ENCODE measurements at places on chromosomes 11 and 22. TPM values are rescaled to one million over a fixed set of nuclear protein-coding genes. Genes with fewer than 3 reads are reported as not detected.
A peak's percentile ranks its signal among the peaks of the same experiment; 100 is the strongest.

DNA sequence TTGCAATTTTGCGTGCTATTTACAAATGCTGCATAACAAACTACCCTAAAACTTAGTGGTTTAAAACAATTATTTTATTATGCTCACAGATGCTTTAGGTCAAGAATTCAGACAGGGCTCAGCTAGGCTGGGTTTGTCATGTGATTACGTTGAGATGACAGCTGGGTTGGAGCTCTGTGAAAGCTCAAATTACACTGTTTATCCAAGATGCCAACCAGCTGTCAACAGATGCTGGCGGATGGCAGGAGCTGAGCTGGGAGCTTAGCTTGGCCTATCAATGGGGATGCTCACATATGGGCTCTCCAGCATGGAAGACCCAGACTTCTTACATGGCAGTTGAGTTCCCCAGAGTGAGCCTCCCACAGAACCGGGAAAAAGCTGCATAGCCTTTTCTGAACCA is 62.7 kb downstream of the STK33 start:
- no peaks in the 10 kb centered on the region for H3K4me1 ChIP-seq
- no peak overlapping the region for H3K27ac ChIP-seq
- H3K27me3 ChIP-seq, result no peaks in the 10 kb centered on the region
- no peak overlapping the region for H3K4me3 ChIP-seq

GRCh38 chr11:85572056-85572455 is 55.1 kb downstream of the DLG2 start:
- H3K4me1 ChIP-seq, result no peaks in the 10 kb centered on the region
- DNase-seq, result no peak
- no peak overlapping the region for H3K27ac ChIP-seq
- no peaks in the 10 kb centered on the region for H3K27me3 ChIP-seq
- no peak overlapping the region for H3K4me3 ChIP-seq

DNA sequence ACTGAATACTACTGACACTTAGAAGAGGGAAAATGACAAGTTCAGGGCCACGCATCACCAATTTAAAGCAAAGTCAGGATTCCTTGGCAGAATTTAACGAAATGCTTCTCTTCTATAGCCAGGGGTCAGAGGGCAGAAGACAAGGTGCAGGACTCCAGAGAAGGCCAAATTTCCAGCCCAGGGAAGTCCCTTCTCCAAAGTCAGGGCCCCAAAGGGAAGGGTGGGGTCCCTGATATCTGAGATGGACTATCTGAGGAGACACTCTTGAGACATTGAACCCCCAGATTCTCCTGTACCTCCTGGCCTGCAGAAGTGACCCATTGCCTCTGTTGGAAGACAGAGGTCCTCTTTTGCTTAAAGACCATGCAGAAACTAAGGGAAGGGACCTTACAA is 91.2 kb downstream of the RPS6KA4 start:
- H3K4me3 ChIP-seq, result no peak overlapping the region
- no peaks in the 10 kb centered on the region for H3K27me3 ChIP-seq
- H3K27ac ChIP-seq, result no peak overlapping the region
- H3K36me3 ChIP-seq, result no peaks in the 10 kb centered on the region
- H3K4me1 ChIP-seq, result peaks cover 27% of the 10 kb centered on the region
- DNase-seq, result no peak

GRCh38 chr22:30219668-30220278 is 26.8 kb downstream of the LIF start:
- H3K4me3 ChIP-seq, result no peak overlapping the region
- H3K27ac ChIP-seq, result no peak overlapping the region
- no peak for DNase-seq

DNA sequence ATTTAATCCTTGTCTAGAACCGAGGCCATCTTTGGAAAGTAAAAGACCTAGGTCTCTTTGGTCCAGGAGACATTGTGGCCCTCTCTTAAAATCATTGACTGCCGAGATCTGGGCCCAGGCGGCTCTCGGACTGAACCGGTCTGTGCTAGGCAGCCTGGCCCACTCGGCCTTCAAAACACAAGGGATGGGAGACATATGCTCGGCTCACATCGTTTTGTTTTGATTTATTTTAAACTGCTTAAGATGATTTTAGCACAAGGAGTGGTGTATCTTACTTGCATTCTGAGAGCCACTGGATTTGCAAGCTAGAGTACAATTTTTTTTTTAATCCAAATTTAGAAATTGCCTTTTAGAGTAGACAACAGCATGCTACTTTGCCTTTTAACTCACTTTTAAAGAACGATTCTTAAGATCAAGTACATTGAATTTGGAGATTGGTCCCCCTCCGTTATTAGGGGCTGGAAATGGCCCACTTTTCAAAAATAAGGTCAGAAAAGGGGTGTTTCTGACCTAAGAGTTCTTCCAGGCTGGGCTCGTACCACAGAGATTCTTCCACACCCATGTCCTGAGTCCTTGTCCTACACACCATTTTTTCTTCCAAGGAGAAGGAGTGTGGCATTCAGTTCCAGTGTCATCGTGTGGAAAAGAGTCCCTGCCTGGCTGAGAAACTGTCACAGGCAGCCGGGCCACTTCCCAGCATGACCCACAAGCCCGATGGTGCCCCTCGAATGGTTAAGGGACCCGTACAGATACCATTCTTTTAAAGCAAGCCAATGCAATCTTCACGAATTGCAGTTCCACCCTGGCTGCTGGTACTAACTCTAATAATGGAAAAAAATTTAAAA is 80.5 kb upstream of the WNT7B start:
- peak overlapping the region; percentile 100 for H3K27ac ChIP-seq
- H3K27me3 ChIP-seq, result no peaks in the 10 kb centered on the region
- no peak overlapping the region for H3K4me3 ChIP-seq

DNA sequence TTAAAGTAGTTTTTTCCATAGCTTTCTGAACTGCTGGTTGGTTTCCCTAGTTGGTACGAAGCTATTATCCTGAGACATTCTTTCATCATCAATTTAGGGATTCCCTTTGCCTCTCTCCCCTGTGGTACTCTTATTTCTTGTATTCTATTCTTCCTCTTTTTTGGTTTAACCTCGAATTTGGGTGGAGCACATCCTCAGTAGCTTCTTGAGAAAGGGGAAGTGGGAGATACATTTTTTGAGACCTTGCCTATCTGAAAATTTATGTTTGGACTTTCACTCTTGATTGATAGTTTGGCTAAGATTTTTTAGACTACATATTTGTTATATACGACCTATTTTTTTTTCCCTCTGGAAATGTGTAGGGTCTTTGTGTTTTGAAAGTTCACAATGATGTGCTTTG is 121.7 kb upstream of the ZBED5 start:
- H3K4me3 ChIP-seq, result no peak overlapping the region
- no peaks in the 10 kb centered on the region for H3K36me3 ChIP-seq
- no peak overlapping the region for H3K27ac ChIP-seq
- no peak for DNase-seq

GRCh38 chr11:103988595-103988969 is 47.9 kb upstream of the DDI1 start:
- H3K27ac ChIP-seq, result no peak overlapping the region
- H3K36me3 ChIP-seq, result no peaks in the 10 kb centered on the region
- no peak for DNase-seq
- no peaks in the 10 kb centered on the region for H3K4me1 ChIP-seq

Gene RNF214
- 12.5 TPM for total RNA-seq

GRCh38 chr11:71249301-71249700 is 3.1 kb downstream of the SHANK2 start:
- DNase-seq, result no peak
- peaks cover 42% of the 10 kb centered on the region for H3K4me1 ChIP-seq
- H3K4me3 ChIP-seq, result no peak overlapping the region
- no peaks in the 10 kb centered on the region for H3K27me3 ChIP-seq
- H3K36me3 ChIP-seq, result no peaks in the 10 kb centered on the region

Gene C11orf87
- not detected for total RNA-seq

DNA sequence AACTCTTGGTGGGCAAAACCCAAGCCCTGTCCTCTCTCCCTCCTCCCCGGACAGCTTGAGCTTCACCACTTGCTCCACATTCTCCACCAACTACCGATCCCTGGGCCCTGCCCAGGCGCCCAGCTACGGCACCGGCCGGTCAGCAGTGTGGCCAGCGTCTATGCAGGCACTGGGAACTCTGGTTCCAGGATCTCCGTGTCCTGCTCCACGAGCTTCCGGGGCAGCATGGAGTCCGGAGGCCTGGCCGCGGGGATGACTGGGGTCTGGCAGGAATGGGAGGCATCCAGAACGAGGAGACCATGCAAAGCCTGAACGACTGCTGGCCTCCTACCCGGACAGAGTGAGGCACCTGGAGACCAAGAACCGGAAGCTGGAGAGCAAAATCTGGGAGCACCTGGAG is 68.9 kb upstream of the RTL6 start:
- no peaks in the 10 kb centered on the region for H3K27me3 ChIP-seq
- H3K4me3 ChIP-seq, result no peak overlapping the region
- H3K27ac ChIP-seq, result no peak overlapping the region
- no peak for DNase-seq

DNA sequence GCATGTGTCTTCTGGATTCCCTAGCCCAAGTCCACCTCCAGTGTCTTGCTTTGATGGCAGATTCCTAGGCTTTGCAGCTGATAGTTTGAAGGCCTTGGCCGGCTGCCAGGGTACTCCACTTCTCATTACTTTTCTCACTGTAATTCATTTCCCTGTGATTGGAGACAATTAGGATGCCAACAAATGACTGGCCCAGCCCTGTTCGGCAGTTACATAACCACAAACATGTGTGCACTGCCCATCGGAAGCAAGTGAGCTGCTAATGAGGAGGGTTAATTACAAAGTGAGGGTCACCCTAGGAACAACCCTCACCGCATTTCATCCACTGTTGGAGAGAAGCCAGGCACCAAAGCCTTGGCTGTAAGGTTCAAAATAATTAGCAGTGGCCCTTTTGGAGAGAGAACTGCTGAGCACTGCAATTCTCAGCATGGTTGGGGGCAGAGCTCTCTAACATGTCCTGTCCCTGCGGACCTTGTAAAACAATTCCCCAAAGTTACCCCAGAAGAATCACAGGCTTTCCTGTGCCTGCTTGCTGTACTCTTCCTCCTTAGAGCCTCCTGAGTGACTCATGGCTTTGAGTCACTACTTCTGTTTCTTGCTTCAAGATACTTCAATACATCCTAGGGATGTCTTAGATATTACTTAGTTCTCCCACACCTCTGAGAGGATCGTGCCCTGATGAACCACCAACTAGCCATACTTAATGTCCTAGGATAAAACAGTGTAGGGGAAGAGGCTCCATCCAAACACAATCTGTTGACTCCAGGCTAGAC is 109.7 kb upstream of the GALNT18 start:
- H3K27ac ChIP-seq, result no peak overlapping the region
- no peak for DNase-seq
- H3K4me1 ChIP-seq, result no peaks in the 10 kb centered on the region
- H3K4me3 ChIP-seq, result no peak overlapping the region
- no peaks in the 10 kb centered on the region for H3K27me3 ChIP-seq

Gene FTH1
- total RNA-seq, result 1,333 TPM

Gene OR51E2
- total RNA-seq, result not detected

DNA sequence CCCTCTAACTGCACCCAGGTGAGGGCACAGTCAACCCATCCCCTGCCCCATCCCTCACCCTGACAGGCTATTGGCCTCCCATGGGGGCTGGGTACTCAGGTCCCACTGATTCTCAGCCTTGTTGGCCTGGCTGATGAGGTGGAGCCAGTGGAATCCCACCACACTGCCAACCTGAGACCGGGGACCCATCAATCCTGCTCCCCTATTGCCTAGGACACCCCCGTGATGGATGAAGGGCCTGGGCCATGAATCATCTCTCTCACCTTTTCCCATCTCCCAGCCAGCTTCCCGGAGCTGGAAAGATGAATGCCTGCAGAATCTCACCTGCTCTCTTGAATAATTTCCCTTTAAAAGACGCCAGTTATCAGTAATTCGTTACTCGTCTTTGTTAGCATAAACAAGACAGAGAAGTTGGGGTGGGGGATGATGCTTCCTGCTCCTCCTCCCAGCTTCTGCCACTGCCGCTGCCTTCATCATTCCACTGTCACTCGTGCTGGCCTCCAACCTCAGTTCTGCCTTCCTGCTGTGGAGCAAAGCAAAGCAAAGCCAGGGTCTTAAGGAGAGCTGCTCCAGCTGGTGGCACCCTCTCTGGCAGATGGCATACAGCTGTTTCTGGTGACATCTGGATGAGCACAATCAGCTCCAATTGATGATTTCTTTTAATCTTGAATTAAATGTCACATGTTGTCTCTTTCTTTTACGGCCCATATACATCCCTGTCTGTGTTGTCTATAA is 204.0 kb upstream of the NECTIN1 start:
- no peaks in the 10 kb centered on the region for H3K4me1 ChIP-seq
- H3K4me3 ChIP-seq, result no peak overlapping the region
- no peak for DNase-seq
- H3K27me3 ChIP-seq, result no peaks in the 10 kb centered on the region
- H3K36me3 ChIP-seq, result no peaks in the 10 kb centered on the region

- no peaks in the 10 kb centered on the region for H3K27me3 ChIP-seq
- H3K27ac ChIP-seq, result peak overlapping the region; percentile 23
- no peaks in the 10 kb centered on the region for H3K36me3 ChIP-seq
- no peak for DNase-seq
Measured at GRCh38 chr11:96196181-96196662, 146.8 kb downstream of the MAML2 start.

DNA sequence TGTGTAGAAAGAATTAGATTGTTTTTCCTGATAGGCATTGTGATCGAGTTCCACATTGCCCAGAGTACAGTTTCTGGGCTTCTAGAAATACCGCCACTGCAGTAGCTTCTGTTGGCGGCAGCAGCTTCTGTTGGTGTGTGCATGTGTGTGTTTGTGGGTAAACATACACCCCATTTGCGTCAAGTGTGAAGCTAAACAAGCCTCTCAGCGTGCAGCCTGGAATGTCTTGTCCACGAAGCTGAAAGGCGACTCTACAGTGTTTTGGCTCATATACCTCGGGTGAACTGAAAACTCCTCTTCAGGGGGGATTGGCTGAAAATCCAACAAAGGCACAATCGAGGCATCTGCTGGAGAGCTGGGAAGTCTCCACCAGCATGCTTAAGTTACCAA is 112.0 kb upstream of the E2F8 start:
- no peak for DNase-seq
- no peak overlapping the region for H3K4me3 ChIP-seq
- no peaks in the 10 kb centered on the region for H3K27me3 ChIP-seq

Gene CECR2
- 3.4 TPM for total RNA-seq

Gene RGL4
- total RNA-seq, result not detected

- H3K4me1 ChIP-seq, result peaks cover 21% of the 10 kb centered on the region
- H3K4me3 ChIP-seq, result no peak overlapping the region
- peak overlapping the region; percentile 90 for H3K27ac ChIP-seq
- H3K36me3 ChIP-seq, result no peaks in the 10 kb centered on the region
- no peaks in the 10 kb centered on the region for H3K27me3 ChIP-seq
Measured at GRCh38 chr22:24894998-24895397, 51.5 kb downstream of the LHFPL7 start.

- peak overlapping the region; percentile 20 for H3K27ac ChIP-seq
- no peaks in the 10 kb centered on the region for H3K27me3 ChIP-seq
- H3K4me3 ChIP-seq, result no peak overlapping the region
- peaks cover 4% of the 10 kb centered on the region for H3K4me1 ChIP-seq
- H3K36me3 ChIP-seq, result no peaks in the 10 kb centered on the region
Measured at GRCh38 chr22:25083807-25084200, 115.9 kb upstream of the CRYBB3 start.
